Activated T-cell treated with anti-CD3 and anti-CD28 coated beads, Interleukin-2, amount 50 U/mL, for 72 hours (primary cell): ENCODE measurements at places on chromosomes 3 and 15. TPM values are rescaled to one million over a fixed set of nuclear protein-coding genes. Genes with fewer than 3 reads are reported as not detected.
A peak's percentile ranks its signal among the peaks of the same experiment; 100 is the strongest.

The UCN2 gene
- not detected for total RNA-seq

The XPC gene
- total RNA-seq, result 61.0 TPM

DNA sequence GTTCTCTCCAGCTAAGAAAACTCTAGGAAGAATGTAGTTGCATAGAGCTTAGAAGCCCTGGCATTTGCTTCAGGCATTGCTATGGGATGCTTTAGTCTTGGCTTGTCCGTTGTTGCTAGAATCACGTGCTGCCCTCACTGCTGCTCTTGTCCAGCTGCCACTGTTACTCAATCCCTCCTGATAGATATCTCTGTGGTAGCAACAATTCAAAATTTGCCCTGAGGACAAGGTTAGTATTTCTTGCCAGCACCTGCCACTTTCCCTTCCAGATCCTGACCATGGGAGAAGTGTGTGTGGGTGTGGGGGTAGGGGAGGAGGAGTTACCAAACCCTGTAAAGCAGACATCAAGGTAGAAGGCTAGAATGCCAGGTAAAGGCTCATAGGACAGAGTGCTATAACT lies 113.8 kb downstream of the PPM1L start:
- H3K4me1 ChIP-seq, result no peaks in the 10 kb centered on the region
- no peaks in the 10 kb centered on the region for H3K36me3 ChIP-seq
- no peak overlapping the region for H3K27ac ChIP-seq
- no peak overlapping the region for H3K4me3 ChIP-seq
- H3K27me3 ChIP-seq, result no peaks in the 10 kb centered on the region
- DNase-seq, result no peak

DNA sequence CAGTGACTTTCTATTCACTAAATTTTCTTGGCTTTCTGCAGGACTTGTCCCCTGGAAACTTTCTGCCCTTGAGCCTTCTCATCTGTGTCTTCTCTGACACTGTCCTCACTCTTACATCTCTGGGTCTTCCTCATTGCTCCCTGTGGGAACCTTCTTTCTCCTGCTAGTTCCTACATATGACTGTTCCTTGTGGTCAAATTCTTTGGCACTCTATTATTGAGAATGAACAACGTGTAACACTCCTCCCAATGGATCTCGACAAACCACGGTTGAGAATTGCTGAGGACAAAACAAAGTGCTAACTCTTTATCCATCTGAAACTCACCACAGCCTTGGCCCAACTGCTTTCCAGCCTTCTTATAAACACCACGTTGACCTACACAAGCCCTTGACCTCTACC lies 3.5 kb upstream of the FAM81A start:
- DNase-seq, result no peak
- no peak overlapping the region for H3K4me3 ChIP-seq
- peaks cover 52% of the 10 kb centered on the region for H3K27me3 ChIP-seq
- H3K36me3 ChIP-seq, result no peaks in the 10 kb centered on the region

DNA sequence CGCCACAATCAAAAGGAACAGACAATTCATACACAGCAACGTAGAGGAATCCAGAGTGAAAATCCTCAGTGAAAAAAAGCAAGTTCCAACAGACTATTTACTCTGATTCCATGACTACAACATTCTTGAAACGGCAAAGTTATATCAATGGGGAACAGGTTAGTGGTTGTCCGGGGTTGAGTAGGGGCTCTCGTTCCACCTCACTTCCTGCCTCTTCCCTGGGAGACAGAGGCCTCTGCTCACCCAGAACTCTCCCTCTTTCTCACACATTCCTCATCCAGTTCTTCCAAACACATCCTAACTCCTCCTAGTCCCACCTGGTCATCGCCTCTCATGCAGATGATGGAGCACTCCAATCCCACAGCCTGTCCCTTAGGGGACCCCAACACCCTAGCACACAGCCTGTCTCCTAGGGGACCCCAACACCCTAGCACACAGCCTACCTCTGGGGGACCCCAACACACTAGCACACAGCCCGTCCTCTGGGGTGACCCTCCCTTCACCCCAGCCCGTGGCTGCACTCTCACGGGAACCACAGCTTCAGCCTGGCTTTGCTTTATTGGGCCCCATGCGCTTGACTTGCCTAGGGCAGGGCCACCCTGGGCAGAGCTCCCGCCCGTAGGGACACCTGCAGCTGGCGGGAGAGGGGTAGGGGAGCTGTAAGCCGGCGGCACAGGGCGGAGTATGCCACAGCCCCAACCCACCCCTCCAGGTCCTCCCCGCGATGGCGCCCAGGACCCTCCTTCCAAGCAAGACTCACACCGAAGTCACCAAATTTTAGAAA lies 5.2 kb downstream of the OCA2 start:
- H3K36me3 ChIP-seq, result peaks cover 10% of the 10 kb centered on the region
- H3K4me3 ChIP-seq, result peak overlapping the region; percentile 44
- peaks cover 65% of the 10 kb centered on the region for H3K27me3 ChIP-seq
- no peak for DNase-seq
- no peak overlapping the region for H3K27ac ChIP-seq
- H3K4me1 ChIP-seq, result peaks cover 12% of the 10 kb centered on the region

- no peak overlapping the region for H3K27ac ChIP-seq
- no peaks in the 10 kb centered on the region for H3K4me1 ChIP-seq
- H3K27me3 ChIP-seq, result no peaks in the 10 kb centered on the region
- no peak overlapping the region for H3K4me3 ChIP-seq
- no peaks in the 10 kb centered on the region for H3K36me3 ChIP-seq
- DNase-seq, result no peak
These were observed 110.1 kb downstream of the MOBP start for GRCh38 chr3:39577541-39577940.

DNA sequence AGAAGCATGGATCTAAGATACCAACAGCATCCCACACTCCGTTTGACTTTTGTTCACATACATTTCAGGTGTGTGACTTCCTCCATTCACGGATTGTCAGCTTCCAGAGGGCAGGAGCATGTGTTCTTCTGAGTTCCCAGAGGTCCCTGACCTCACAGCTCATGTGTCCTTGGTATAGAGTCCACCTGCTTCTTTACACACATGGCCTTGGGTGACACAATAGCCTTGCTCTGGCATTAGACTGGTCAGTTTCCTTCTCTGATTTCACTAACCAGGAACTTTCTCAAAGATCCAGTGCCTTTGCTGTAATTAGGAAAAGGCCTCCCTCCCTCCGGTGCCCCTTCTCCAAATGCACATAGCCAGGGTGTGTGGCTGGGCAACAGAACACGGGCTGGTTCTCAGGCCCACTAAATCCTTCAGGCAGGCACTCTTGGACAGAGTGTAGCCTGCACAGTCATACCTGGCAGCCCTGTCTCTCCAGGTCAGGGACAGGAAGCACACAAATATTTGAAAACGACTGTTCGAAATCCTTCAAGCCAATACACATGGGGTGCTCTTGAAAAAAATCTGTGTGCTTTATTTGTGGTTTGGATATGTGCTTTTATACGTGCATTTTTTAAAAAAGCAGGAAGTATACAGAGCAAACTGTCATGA lies 81.1 kb downstream of the TRIM42 start:
- peaks cover 21% of the 10 kb centered on the region for H3K4me1 ChIP-seq
- H3K36me3 ChIP-seq, result no peaks in the 10 kb centered on the region
- no peak overlapping the region for H3K4me3 ChIP-seq

- no peaks in the 10 kb centered on the region for H3K36me3 ChIP-seq
- H3K4me1 ChIP-seq, result no peaks in the 10 kb centered on the region
- no peaks in the 10 kb centered on the region for H3K27me3 ChIP-seq
- H3K27ac ChIP-seq, result no peak overlapping the region
These were observed 509.3 kb downstream of the ROBO1 start for GRCh38 chr3:79258479-79258878.
